ELR (cell line): ENCODE measurements at places on chromosomes 3 and 15.
A peak's percentile ranks its signal among the peaks of the same experiment; 100 is the strongest.

- no peak for DNase-seq
Measured at GRCh38 chr15:50202003-50202402, 20.0 kb downstream of the SLC27A2 start.

GRCh38 chr3:31978553-31978952, 2.5 kb downstream of the OSBPL10 start:
- DNase-seq = no peak

DNA sequence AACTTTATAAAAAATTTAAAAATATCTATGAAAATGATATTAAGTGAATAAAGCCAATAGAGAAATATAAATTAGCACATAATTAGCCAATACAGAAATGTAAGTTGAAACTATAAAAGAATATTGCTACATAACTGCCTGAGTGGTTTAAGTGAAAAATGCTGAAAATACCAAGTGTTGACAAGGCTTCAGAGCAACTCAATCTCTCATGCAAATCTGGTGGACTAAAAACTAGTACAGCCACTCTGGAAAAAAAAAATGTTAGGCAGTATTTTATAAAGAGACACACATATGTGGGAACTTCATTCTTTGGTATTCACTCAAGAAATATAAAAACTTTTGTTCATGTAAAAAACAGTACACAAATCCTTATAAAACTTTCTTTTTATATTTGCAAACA, 833.7 kb upstream of the ROBO1 start:
- no peak for DNase-seq

- peak; percentile 77 for DNase-seq
Measured at GRCh38 chr3:132641837-132642538, 17.6 kb downstream of the ACAD11 start.

- DNase-seq = no peak
Measured at GRCh38 chr15:100437261-100437660, 91.5 kb downstream of the CERS3 start.

DNA sequence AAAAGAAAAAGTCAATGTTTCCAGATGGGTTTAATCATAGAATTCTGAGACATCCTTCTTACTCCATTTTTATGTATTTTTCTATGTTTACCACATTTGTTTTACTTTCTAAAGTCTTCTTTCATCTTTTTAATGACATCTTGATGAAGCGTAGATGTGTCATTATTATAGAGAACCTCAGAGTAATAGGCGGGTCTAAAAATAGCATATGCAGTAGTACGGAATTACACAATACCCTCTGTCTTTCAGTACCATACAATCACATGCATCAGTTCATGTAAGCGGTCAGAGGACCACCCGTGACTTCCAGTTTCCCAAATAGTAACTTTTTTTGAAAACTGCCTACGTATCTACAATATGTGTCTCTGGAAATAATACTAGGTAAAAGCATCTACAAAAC, 224.0 kb downstream of the PLOD2 start:
- peak; percentile 46 for DNase-seq
